ENCODE measurements at places on chromosomes 6 and 20.
A peak's percentile ranks its signal among the peaks of the same experiment; 100 is the strongest.

GRCh38 chr20:44208770-44209169 is 1.8 kb downstream of the OSER1 start:
- no peak for DNase-seq

- no peak for DNase-seq
These were observed 48.5 kb upstream of the ENTPD6 start for GRCh38 chr20:25146976-25147375.

DNA sequence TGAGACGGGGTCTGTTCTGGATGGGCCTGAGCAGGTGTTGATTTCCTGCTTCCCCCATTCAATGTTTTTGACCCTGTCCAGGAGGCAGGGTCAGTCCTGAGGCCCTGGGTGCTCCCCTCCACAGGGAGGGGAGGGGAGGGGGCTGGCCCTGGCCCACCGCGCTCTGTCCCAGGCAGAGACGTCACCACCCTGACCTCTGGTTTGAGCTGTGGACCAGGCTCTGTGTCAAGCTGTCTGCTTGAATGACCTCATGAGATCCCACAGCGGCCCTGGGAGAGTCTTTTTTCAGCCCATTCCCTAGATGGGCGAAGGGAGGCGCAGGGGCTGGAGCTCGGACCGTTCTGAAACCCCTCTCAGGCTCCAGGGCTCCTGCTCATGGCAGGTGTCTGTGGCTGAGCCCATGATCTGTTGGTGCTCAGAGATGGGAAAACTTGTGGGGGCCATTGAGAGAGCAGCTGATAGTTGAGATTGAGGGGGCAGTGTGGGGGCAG is 8.9 kb upstream of the LKAAEAR1 start:
- DNase-seq: no peak

DNA sequence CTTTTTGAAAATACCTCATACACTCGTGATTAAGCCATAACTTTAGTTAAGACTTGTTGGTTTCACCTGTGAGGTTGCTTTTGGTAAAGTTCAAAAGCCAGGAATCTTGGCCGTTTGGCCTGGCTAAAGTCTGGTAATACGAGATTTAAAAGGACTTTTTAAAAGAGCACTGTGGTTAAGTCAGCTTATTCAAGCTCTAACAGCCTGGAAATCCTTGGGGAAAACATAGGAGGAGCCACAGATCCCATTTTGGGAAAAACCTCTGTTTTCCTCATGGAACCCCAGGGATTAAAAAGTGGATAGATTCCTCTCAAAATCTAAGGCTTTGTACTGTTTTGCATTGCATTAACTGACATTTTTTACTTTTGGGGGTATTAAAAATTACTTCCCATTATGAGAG is 13.7 kb upstream of the SLC22A16 start:
- DNase-seq: no peak

DNA sequence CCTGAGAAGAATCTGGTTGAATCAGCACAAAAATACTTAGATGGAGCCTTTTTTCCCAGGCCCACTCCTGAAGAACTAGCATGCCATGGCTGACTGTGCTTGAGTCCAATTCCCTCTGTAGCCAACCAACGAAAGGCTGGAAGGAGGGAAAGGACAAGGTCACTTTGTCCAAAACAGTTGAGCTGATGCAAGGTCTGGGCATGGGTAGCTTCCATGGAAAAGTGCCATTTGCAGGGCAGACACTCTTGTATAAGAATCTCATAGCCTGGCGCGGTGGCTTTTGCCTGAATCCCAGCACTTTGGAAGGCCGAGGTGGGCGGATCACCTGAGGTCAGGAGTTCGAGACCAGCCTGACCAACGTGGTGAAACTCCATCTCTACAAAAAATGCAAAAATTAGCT is 125.0 kb upstream of the LGSN start:
- no peak for DNase-seq

DNA sequence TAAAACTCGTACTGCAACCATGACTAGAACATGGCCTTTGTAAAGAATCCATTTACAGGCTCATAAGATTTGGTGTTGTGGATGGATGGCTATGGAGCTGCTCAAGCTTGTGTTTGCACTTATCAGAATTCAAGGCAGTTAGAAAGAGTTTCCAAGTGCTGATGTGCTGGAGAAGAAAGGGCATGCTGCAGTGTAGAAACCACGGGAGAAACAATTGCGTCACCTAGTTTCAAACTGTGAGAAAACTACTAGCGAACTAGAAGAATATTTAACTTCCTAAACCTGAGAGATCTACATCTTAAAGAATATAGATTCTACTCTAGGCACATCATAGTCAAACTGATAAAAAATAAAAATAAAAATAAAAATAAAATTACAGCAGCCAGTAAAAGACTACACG is 116.2 kb downstream of the SGK1 start:
- DNase-seq: no peak

DNA sequence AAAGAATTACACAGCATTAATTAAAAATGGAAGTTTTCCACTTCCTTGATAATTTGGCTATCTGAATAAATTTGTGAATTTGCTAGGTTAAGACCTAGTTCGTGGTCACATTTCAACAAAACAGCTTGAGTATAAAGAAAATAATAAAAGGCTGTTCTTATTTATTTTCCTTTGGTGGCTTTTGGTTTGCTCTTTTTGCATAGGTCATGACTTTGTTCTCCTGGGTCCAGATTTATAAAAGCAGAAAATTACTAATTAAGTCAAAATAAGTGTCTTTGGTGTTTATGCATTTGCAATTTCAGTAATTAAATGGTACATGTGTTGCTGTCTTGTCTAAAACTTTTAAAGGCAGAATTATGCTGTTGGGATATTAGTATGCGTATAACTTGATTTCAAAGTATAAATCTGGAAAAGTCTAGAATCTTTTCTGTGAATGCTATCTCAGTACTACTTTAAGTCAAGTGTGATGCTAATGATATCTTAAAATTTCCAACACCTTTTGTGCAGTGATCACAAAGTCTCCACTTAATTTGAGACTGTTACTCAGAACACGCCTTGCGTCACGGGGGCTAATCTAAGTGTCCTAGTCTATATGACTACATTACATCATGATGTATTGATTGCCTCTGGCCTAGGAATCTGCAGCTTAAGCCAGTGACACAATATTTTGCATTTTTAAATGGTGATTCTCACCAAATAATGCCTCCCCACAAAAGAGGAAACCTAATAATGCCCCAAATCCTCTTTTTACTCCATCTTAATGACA is 41.0 kb downstream of the GNAS start:
- no peak for DNase-seq

DNA sequence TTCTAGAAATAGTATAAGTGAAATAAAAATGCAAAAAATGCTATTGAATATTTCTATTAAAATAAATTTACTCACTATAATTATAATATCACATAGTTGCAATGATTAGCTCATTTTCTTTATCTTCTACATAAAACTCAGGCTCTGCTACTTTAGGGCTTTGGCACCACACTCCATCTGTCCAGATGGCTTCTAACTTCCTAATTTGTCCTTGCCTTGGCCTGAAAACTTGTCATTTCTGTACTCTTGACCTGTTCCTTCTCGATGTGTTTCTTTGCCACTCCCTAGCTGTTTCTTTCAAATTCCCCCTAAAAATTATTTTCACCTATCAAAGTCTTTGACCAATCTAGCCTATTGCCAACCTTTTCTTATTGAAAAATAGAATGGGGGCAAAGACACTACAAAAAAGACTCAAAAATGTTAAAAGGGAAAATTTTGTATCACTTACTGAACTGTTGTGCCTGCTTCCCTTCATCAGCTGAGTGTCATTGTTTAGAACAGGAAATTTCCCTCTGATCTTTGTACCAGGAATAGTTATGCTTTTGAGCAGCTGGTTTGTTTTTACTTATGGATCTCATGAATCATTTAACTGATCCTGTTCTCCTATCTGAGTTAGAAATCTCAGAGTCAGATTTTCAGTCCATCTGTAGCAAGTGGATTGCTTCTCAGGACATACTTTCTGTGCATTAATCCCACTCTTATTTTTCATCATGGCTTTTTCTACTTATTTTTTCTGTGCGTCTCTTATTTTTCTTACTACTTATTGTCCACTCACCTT is 279.2 kb upstream of the CNR1 start:
- DNase-seq: no peak

GRCh38 chr6:132726608-132726975 is 12.7 kb upstream of the VNN1 start:
- DNase-seq: no peak

- DNase-seq: no peak
These were observed 11.3 kb upstream of the COL12A1 start for GRCh38 chr6:75217193-75217592.

- no peak for DNase-seq
These were observed 48.9 kb downstream of the DCBLD1 start for GRCh38 chr6:117531346-117531745.

- DNase-seq: no peak
These were observed 35.3 kb downstream of the CD24 start for GRCh38 chr6:106939208-106939607.

- DNase-seq: no peak
These were observed 62.9 kb downstream of the ESR1 start for GRCh38 chr6:151870375-151870774.

- DNase-seq: peak; percentile 71
These were observed 101.4 kb downstream of the ADGB start for GRCh38 chr6:146700078-146700686.

DNA sequence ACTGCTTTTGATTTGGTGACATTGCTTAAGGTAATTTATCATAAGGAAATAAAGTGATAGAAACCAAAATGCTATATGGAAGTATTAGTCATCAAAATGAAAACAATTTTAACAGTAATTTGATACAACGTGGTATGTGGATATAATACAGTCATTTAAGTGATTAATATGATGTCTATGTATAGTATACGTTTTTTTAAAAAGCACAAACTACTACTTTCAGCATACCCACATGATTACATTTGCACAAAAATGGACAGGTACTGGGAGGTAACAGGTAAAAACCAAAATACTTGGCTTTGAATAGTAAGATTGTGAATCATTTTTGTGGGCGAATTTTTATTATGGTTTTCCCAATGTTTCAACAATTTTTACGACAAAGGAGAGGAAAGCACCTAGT is 97.6 kb downstream of the OGFRL1 start:
- DNase-seq: no peak

DNA sequence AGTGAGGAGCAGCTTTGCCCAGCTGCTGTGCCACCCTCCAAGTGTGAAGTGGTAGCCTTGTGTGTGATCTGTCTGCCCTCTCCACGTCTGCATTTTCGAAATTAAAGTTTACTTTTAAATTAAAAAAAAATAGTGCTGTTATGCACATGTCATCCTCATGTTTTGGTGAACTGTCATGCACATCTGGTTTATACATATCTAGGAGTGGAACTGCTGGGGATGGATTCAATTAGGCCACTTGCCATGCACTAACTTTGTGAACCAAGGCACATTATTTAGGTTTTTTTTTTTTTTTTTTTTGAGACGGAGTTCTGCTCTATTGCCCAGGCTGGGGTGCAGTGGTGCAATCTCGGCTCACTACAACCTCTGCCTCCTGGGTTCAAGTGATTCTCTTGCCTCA is 3.6 kb downstream of the GTSF1L start:
- DNase-seq: no peak

DNA sequence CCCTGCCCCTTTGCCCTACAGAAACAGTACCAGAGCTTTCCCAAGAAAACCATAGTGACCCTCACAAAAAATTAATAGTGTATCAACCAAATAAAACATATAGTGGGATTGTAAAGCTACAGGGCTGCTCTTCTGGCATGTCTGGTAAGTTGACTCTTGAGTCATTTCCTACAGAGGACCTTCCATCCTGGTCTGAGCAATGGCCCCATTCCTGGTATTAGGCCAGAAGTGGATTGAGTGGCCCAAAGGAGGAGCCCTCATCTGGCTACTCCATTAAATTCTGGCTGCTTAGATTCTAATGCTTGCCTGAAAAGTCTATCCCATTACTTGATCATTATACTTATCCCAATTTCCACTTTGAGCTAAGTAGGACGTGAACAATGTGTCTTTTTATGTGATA is 150.9 kb upstream of the HMGN3 start:
- DNase-seq: no peak

DNA sequence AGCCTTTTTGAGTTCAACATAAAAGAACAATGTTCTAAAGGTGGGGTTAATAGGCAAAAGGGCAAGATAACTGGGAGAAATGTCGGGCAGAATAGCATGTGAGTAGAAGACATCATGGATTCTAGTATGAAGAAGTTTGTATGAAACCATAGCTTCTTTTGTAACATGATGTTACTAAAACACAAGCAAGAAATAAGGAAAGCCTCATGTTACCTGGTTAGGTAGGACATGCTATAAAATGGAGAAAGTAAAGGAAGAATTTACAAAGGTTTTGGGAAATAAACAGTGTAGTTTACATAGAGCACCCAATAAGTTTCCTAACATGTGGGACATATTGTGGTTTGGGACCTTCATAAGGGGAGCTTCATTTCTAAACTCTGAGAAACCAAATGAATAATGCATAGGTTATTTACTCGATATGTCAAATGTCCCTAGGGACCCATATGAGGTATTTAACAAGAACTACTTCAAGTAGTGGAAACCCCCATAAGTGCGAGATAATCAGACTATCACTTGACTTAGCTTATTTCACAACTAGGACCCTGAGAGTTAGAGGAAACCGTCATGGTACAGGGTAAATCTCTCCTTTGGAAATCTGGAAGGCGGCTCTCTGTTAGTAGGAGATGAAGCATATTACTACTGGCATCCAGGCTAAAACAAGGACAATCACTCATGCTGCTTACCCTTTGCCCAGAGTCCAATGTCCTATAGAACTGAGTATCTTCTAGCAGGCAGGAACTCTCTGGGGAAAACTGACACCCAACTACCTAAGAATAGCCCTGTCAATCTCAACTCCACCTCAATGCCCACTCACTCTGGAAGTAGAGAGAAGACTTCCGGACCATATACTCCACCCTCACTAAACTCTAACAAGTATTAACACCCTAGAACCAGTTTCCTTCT is 57.5 kb downstream of the ILRUN start:
- DNase-seq: no peak

DNA sequence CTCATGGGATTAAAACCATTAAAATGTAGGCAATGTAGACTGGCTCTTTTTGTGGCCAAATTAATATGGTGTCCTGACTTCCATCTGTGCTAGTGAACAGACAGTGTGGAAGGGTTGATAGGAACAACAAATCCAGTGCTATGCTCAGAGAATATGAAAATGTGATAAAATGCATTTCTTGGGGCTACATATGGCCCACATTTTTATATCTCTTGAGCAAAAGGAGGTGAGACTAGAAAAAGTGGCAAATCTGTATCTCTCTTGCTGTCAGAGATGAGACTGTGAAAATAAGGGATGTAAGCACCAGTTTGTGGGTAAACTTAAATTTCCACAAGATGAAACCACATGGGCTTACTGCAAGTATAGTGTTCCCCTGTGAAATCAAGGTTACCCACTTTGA is 162.1 kb downstream of the PHF3 start:
- DNase-seq: no peak

DNA sequence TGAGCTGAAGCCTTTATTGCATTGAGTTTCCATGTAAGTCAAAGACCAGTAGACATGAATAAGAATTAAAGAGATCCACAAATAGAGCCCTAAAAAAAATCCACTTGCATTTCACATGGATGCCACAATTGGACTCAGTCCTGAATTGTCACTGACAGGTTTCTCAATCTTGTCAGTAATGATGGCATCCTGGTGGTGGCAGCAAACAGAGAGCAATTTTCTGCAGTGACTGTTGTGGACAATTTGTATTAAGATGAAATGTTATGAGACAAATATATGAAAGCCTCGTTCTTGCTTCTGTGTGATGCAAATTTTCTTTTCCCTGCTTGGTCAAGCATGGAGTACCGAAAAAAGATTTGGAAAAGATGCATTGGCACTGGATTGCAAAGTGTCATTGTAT is 278.9 kb downstream of the SAMD5 start:
- no peak for DNase-seq

GRCh38 chr6:28343898-28344677 is 5.7 kb upstream of the ZKSCAN3 start:
- no peak for DNase-seq

- no peak for DNase-seq
These were observed 18.2 kb downstream of the PPARD start for GRCh38 chr6:35360349-35361138.

Data from omental fat pad (tissue), 4 donors.